ENCODE measurements at places on chromosomes 2 and 18.

DNA sequence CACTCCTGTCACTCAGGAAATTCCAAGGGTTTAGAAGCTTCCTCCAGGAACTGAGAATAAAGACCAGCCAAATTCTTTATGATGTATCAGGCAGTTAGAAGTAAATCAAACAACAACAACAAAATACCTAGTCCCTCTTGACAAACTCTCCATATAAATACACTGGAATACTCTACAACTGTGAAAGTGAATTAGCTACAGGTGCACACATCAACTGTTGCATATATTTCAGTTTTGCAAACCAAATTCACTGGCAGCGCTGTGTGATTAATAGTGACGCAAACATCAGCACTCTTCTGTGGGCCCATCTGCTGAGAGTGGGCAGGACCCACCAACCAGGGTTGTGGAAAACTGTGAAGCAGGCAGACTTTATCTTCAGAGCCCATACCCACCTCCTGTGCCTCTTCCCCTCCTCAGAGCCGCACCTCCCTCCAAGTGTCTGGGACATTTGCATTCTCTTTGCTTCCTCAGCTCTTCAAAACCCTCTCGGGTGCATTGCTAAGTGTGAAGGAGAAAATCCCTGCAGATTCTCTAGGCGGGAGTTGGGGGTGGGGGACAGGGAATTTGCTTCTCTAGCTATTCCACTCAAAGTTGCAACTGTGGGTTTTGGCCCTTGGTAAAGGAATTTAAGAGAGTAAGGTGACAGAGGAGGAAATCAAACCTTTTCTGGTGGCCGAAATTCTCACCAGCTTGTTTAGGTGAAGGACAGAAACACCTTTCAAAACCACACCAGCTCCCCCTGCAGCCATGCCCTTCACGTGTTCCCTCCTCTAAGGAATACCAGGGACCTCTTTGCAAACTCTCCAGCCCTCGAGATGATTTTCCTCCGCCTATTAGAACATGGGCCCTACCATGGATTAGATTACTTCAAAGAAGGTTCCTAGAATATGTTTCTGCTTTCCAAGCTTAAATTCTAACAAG is 119.3 kb downstream of the MRO start:
- no peak for DNase-seq

DNA sequence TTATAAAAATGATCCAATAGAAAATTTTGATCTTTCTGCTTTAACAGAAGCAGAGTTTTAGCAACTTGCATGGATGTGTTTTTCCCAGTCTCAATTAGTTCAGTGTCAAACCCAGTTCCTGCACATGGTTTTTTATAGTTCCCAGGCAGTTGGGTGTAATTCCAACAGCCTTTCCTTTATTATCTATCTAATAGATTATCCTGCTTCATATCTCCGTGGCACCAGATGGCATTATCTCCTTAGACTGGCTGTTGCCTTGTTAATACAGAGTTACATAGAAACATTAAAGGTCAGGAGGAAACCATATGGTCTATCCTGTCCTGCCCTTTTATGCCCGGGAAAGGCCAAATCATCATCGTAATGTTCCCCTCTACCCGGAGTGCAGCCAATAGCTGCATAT is 400.9 kb upstream of the SMIM21 start:
- DNase-seq: no peak

DNA sequence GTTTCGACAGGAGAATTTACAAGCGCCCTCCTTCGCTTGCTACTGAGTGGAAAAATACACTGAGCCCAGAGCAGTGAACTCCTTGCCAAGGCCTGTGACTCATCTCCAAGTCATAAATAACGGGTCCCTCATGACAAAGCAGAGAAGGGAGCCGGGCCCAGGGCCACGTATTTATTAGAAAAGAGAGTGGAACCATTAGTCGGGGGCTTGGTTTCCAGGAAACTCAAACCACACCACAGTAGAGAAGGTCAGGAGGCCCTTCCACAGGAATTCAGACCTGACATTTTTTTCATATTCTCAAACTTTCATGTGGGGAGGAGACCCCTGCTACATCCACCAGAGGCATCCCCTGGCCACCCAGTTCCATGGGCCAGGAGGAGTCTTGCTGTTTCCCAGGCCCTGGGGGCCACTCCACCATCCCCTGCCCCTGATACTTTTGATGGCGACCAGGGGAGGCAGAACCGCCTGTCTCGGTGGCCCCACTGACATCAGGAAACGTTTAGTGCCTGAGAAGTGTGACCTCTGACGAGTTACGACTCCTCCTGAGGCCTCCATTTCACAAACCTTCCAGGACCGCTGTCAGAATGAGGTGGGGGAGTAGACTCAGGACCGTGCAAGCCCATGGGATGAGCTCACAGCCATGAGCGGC is 289.7 kb downstream of the DYSF start:
- no peak for DNase-seq

GRCh38 chr2:206520450-206520849 is 77.1 kb downstream of the ADAM23 start:
- DNase-seq: no peak

GRCh38 chr2:129768036-129768386 is 211.5 kb upstream of the RAB6C start:
- no peak for DNase-seq

DNA sequence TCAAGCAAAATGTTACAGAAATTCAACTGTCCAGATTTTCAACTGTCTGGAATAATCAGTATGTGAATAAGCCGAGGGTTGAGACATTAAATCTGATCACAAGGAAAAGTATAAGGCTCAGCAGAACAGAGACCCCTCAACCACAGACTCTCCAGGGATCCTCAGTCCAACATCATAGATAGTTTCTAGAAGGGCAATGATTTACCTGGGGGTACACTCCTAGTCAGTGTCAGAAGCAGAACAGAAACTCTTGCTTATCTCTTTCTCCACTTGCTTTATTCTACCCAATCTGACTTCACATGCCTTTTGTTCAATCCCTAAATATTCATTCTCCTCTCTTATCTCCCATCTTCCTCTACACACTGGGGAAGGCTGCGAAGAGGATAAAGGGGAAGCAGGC is 36.4 kb downstream of the ICOS start:
- DNase-seq: no peak

- DNase-seq: no peak
Observed at GRCh38 chr2:139872503-139872902, 1092.3 kb upstream of the NXPH2 start.

DNA sequence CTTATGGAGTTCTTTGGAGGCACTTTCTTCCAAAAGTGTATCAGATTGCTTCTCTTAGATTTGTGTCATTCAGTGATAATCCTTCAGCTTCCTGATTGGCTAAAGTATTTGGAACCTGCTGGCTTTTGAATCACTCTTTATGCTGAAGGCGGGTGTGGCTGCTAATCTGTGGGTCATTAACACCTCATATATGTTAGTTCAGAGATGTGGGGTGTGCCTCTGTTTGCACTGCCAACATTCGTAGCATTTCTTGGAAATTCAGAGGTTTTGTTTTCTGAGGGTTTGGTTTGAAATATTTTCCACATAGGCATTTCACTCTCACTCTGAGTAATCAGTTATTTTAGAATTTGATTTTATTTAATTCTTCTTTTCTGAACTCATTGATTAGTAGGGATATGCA is 1604.4 kb upstream of the ACVR2A start:
- DNase-seq: no peak

GRCh38 chr2:226970362-226970761 is 134.5 kb downstream of the RHBDD1 start:
- no peak for DNase-seq

GRCh38 chr2:56416500-56417176 is 232.8 kb downstream of the CCDC85A start:
- no peak for DNase-seq

DNA sequence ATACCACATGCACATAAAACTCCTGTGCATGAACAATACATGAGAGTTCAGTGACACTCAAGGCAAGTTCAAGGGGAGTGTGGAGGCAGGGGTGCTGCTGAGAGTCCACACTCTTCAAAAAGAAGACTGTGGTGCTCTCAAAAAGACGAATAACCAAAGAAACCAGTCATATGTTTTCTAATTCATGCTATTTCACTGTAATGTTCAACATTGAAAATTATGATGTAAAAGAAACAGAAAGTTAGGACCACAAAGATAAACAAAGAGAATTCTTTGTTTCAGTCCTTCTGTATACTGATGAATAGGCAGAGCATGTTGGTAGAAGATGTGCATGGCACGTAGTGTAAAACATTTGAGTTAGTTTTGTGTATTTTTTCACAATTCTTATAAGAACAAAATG is 864.2 kb upstream of the LRATD1 start:
- no peak for DNase-seq

- no peak for DNase-seq
Observed at GRCh38 chr2:96109361-96109680, 7.0 kb downstream of the ADRA2B start.

- no peak for DNase-seq
Observed at GRCh38 chr2:146374505-146374904, 1470.3 kb upstream of the ACVR2A start.

DNA sequence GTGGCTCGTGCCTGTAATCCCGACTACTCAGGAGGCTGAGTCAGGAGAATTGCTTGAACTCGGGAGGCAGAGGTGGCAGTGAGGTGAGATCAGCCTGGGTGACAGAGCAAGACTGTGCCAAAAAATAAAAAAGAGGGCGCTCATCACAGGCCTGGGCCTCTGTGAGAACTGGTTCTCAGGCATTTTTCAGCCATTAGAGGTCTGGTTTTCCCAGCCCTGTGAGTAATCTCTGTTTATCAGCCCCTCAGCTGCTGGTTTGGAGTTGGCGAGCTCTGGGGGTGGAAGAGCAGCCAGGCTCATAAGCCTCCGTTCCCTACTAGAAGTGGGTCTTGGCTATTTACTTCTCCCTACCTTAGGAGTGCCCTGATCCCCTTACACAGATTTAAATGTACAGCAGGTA is 53.1 kb downstream of the CHRNA1 start:
- no peak for DNase-seq

- DNase-seq: no peak
Observed at GRCh38 chr2:174153757-174154680, 94.3 kb downstream of the OLA1 start.

- DNase-seq: no peak
Observed at GRCh38 chr2:5895284-5895683, 203.1 kb downstream of the SOX11 start.

DNA sequence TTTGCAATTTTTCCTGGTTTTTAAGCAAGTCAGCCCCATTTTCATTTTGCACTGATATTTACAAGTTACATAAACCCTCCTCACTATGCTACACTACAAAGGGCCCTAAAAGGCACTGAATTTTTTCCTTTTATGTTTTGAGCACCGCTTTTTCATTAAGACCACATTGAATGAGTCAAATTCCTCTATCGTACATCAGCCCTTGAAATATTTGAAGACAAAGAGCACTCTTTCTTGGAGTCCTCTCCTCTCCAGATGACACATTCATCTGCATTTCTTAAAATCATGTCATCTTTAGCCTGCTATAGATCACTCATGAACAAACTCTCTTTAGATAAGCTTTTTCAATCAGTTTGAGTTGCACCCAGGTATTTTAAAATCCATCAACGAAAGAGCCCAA is 306.6 kb upstream of the SOX11 start:
- no peak for DNase-seq

GRCh38 chr2:118539290-118539689 is 308.2 kb downstream of the EN1 start:
- DNase-seq: no peak

DNA sequence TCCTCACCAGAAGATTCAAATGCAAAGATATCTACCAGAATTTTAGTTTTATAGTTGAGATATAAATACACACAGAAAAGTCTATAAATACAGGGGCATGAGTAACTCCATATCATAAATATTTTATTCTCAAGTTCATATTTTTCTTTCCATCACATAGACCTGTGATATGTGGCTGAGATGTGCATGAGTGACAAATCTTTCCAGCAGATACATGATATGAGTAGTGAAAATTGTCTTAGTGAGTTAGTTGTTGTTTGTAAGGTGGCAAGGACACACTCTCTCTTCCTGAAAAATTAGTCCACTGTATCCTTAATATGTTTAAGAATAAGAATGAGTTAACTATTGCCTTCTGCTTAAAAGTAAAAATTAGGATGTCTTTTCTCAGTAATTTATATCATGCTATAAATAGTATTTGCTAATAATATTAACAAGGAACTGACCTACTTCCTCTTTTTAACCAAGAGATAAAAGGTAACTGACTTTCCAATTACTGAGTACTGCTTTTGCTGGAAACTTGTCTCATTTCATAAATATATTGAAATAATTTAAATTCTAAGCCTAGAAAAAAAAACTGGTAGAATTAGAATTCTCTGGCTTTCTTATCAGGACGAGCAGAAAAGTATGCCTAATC is 85.2 kb upstream of the SESTD1 start:
- no peak for DNase-seq
